NCI-H2029 treated with DMSO at 0.1 percent for 48 hours (cell line): ENCODE measurements at places on chromosomes 12 and 14.

GRCh38 chr14:25340882-25341281 lies 290.9 kb upstream of the STXBP6 start:
- no peak for DNase-seq

DNA sequence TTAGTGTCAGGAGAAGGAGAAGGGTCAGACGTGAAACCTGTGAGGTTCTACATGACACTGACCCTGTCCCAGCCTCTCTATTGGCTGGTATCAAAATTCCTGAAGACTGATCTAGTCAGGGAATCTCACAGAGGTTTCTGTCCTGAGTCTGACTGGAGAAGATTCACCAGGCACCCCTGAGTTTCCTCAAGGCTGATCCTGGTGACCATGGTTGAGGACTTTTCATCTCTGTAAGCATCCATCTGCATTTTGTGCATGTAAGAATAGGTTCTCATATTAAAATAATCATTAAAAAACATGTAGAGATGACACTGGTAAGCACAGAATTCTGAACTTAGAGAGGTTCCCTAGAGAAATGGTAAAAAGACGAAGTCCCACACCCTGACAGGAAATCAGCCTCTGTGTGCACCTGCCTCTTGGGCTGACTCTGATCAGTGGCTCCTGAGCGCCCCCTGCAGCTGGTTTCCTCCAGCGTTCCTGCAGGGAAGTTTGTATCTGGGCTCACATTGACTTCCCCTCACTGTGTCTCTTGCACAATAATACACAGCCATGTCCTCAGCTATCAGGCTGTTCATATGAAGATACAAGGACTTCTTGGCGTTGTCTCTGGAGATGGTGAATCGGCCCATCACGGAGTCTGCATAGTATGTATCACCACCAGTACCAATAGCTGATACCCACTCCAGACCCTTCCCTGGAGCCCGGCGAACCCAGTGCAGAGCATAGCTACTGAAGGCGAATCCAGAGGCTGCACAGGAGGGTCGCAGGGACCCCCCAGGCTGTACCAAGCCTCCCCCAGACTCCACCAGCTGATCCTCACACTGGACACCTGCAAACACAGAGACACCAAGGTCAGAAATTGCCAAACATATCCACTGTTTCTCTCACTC lies 991.9 kb downstream of the TMEM121 start:
- DNase-seq: no peak

GRCh38 chr14:86989285-86989684 lies 1003.7 kb downstream of the GALC start:
- no peak for DNase-seq

GRCh38 chr12:47206450-47207339 lies 126.9 kb upstream of the AMIGO2 start:
- no peak for DNase-seq

DNA sequence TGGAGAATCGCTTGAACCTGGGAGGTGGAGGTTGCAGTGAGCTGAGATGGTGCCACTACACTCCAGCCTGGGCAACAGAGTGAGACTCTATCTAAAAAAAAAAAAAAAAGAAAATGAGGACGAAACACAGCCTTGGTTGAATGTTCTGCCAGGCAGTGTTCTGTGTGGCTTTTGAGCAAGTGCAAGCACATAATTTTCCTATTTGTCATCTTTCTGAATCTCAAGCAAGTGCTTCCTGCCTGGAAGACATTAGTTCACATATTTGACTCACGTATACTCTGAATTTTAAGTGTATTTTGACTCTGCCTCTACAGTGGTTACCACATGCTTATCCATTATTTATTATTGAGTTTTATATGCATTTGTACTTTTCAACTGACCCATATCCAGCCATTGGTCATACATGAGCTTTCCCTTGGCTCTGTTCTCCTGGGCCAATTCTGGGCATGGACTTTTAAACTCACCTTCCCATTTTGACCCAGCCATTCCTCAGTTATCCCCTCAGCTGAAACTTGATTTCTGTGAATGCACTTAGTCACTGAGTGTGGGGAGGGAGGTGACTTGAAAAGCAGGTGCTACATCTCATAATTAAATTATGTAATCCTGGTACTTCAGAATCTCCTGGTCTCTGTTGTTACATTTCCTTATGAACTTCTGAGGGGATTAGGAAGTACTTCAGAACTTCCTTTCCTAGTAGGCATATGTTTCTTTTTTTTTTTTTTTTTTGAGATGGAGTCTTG lies 8.1 kb downstream of the OR10G2 start:
- no peak for DNase-seq

GRCh38 chr14:104087981-104088850 lies 2.7 kb downstream of the ASPG start:
- no peak for DNase-seq

GRCh38 chr14:23600322-23600707 lies 21.7 kb upstream of the JPH4 start:
- no peak for DNase-seq

- no peak for DNase-seq
These were observed 39.6 kb downstream of the PRKCH start for GRCh38 chr14:61360796-61361525.

DNA sequence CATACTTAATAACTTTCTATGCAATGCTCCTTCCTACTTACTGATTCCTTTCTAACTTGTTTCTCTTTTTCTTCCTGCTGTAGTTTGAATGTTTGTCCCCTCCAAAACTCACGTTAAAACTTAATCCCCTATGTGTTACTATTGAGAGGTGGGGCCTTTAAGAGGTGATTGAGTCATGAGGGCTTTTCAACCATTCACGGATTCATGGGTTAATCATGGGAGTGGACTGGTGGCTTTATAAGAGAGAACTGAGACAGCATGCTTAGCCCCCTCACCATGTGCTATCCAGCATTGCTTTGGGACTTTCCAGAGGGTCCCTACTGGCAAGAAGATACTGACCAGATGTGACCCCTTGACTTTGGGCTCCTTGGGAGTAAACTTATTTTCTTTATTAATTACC lies 66.0 kb upstream of the TRIM9 start:
- DNase-seq: no peak

DNA sequence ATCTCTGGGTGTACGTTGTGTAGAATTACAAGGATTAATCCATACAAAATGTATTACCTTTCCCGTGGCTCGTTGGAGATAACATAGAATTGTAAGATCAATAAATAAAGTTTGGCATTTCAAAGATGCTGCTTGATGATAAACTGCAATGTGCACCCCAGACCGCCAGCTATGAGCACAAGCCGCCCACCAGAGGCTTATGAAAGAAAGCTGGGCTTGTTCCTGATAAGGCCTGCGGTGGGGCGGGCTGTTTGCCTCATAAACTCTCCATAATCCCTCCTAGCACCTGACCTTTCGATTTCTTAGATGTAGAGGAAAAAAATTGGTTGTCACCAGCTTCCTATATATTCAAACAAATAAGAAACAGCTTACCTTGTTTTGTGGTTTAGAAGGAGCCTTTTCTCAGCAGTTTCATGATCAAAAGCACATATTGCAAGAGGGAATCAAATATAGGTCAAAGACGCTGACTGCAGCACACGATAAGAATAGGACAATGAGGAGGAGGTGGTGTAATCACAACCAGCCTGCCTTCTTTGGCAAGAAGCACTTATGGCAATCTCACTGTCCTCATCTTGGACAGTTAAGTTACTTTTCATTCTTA lies 293.6 kb downstream of the RMST start:
- DNase-seq: no peak

- DNase-seq: no peak
These were observed 134.2 kb upstream of the SLCO1C1 start for GRCh38 chr12:20560935-20561334.

GRCh38 chr12:5614256-5614655 lies 182.3 kb downstream of the NTF3 start:
- DNase-seq: no peak

DNA sequence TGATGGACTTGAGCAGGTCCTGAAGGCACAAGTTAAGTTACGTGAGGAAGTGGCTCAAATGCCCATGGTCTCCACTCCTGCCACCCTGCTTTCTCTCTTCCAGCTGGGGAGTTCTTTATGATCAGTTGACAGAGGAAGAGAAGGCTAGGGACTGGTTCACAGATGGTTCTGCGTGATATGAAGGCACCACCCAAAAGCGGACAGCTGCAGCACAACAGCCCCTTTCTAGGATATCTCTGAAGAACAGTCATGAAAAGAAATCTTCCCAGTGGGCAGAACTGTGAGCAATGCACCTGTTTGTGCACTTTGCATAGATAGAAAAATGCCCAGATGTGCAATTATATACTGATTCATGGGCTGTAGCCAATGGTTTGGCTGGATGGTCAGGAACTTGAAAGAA lies 162.4 kb upstream of the FSCB start:
- no peak for DNase-seq

- DNase-seq: no peak
These were observed 39.4 kb downstream of the FAM222A start for GRCh38 chr12:109753054-109753401.

GRCh38 chr12:53766881-53767280 lies 15.1 kb upstream of the CISTR start:
- no peak for DNase-seq

DNA sequence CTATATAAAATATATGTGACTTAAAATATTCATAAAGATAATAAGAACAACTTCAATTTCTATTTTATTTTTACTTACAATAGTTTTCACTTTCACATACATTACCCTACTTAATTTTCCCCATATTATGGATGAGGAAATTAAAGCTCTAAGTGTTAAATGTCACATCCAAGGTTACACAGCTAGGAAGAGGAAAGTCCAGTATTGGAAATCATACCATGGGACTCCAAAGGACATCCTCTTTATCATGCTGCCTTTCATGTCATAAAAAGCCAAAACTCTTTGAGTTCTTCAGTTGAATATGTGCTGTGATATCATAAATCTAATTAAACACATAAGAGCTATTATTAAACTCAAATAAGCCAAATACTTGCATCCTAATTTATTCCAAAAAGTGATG lies 172.4 kb upstream of the GARIN2 start:
- DNase-seq: no peak

DNA sequence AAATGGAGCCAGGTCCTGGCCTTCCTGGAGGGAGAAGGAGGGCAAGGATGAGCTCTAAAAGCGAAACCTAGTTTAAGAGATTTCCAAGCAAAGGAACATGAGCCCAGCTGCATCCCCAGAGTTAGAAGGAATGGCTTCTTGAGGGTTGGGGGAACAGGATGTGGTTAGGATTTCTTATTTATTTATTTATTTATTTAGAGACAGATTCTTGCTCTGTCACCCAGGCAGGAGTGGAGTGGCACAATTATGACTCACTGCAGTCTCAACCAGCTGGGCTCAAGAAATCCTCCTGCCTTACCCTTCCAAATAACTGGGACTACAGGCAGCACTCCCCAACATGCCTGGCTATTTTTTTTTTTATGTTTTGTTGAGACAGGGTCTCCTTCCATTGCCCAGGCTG lies 25.3 kb upstream of the TMEM106C start:
- DNase-seq: no peak

DNA sequence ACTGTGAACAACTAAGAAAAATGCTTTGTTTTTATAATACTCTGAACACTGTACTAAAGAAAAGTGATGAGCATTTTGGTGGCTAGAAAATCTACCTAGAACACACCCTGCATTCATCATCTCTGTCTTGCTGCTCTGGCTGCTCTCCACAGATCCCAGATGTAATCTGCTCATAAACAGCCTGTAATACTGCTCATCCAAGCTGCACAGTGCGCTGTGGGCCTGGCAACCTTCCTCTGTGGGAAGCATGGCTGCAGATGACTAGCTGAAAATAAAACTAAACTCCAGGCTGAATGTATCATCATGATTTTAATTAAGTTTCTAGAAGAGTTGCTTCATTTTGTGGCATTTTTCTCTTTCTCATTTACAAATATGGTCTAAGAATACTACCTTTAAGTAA lies 200.7 kb downstream of the SLC2A13 start:
- DNase-seq: no peak

GRCh38 chr12:99906786-99907579 lies 77.8 kb downstream of the ANKS1B start:
- no peak for DNase-seq

DNA sequence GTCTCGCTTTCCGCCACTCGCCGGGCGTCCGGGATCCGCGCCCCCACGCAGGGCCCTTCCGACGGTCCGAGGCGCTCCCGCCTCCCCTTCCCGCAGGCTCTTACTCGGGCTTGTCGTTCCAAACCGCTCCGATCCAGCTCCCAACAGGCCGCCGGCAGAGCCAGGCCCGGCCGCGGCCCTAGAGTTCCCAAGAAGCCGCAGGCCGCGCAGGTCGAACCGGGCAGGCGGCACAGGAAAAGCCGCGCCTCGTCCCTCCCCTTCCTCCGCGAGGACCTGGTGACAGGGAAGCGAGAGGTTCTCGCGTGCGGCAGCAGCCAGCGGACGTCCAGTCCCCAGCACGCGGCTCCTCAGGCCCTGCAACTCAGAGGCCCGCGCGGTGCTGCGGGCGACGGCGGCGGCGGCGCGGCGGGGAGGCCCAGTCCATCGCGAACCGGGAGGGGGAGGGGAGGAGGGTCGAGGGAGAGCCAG lies 272 bp downstream of the HECTD1 start:
- no peak for DNase-seq

GRCh38 chr12:96034621-96035282 lies 635 bp downstream of the LTA4H start:
- DNase-seq: no peak

- DNase-seq: no peak
These were observed 2.1 kb upstream of the UBC start for GRCh38 chr12:124916374-124917134.

DNA sequence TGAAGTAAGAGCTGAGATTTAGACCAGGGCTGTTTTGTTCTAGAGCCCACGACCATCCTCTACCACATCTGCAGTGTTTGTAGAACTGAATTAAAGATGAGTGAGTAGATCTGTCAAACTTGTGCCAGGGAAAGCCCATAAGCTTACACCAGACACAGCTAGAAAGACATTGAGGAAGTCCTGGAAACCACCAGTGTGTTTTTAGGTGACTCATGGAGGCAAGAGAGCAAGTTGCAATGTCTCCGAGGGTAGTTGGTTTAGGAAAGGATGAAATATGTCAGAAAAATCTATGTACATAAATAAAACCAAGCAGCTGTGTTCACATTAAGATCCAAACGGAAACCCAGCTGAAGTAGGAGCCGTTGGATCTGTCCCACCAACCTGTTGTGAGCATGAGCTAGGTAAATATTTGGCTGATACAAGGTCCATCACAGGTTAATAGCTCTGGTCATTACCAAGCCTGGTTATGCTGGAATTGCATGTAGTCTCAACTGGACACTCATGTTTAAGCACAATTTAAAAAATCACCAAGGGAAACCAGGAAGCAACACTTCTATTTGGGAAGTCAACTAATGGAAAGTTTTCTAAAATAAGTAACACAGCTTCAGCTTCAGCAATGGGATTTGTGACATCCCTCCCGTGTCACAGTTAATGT lies 49.9 kb upstream of the PLEKHG3 start:
- no peak for DNase-seq

- DNase-seq: no peak
These were observed 81.5 kb downstream of the GALNT9 start for GRCh38 chr12:132247718-132248452.

GRCh38 chr12:3752096-3752709 lies 706 bp downstream of the CRACR2A start:
- DNase-seq: no peak

DNA sequence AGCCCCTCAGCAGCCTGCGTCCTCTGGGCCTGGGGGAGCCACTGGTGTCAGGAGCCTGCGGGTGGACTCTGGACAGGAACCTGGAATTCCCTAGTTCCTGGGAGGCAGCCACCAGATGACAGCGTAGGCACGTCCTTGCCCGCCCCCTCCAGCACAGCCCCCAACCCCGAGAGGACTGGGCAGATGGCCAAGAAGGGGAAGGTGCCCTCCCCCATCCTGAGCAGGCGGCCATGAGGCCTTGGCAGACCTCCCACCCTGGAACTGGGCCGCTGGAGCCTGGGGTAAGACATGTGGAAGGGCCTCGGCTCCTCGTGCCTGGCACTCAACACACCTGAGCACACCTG lies 60.4 kb upstream of the FBRSL1 start:
- peak; percentile 46 for DNase-seq

GRCh38 chr14:79542121-79542520 lies 669.2 kb downstream of the DIO2 start:
- DNase-seq: no peak
